Activated naive CD8-positive, alpha-beta T cell treated with anti-CD3 and anti-CD28 coated beads, Interleukin-2, amount 50 U/mL, for 16 hours (primary cell): ENCODE measurements at places on chromosomes 11 and 22.

DNA sequence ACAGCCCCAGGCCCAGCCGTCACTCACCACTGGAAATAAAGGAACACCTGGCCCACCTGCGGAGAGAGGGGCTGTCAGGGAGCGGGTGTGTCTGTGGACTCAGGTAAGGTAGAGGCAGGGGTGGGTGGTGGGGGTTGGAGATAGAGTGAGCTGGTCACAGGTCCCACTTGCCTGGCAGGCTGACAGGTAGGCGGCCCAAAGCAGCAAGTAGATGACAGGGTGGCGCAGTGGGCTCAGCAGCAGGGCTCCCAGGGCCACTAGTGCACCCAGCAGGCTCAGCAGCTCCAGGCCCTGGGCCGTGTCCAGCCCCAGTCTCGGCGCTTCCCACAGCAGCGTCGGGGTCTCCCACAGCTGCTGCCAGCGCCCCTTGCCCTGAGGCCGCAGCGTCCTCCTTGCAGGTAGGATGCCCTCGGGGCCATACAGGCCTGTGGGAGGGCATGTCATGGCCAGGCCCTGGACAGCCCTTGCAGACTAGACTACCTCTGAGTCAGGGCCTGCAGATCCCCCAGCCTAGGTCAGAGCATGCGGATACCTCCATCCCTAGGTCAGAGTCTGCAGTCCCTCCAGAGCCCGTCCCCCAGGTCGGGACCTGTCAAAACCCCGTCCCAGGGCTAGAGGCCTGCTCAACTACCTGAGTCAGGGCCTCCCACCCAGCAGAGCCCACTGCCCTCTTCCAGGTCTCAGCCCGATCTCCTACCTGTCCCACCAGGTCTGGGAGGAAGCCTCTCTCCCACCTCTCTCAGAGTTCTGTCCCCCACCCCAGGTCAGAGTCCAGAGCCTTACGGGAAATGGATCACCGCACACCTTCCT, 686 bp downstream of the LMF2 start:
- no peak for DNase-seq

DNA sequence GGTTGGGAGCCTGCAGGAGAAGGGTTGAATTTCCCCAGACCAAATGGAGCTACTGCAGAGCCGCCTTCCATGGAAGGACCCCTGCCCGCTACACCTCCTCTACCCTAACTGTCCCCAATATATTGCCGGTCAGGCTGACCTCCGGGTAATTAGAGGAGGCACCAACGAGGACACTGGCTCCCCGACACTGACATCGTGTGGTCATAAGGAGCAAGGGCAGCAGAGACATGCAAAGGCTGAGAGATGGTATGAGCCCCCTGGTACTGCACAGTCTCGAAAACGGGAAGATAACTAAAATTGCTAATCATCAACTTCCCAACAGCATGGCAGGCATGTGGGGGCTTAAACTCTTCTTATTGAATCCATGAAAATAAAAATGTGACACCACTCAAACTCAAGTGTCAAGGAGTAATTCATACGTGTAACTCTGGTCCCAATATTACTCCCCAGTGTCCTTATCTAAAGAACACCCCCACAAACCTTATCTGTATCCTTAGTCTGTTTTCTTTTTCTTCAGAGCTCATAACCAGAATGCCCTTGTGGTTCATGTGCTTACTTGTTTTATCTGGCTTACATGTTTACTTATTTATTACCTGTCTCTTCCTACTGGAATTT, 4.4 kb downstream of the CAVIN3 start:
- no peak for DNase-seq

GRCh38 chr22:36470994-36471331, 10.5 kb downstream of the TXN2 start:
- no peak for DNase-seq

DNA sequence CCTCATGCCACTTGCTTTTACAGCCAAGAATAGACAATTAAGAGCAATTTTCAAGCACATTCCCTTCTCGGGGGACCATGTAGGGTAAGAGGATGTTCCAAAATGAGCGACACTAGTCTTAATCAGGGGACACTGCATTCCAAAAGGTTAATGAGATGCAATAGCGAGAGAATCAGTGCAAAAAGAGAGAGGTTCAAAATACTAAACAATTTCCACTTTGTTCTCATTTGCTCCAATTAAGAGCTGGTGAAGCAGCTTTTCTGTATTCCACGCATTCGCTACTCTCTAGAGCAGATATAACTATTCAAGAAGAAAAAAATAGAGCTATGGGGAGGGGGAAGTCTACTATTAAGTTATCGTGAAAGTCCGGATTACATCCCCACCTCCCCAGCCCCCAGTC, 811 bp downstream of the LRRC4C start:
- no peak for DNase-seq

DNA sequence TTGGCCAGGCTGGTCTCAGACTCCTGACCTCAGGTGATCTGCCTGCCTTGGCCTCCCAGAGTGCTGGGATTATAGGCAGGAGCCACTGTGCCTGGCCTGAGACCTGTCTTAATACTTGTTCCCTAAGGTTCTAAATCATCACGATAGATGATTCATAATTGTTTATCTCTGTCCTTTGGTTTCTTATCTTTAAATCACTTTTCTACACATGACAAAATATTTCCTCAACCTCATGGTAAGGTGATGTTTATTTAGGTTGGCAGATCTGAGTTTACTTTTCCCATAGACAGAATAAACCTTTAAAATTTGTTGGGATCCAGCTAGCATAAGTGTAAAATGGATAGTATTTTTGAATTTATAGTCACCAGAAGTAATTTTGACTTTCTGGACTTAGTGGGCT, 3.5 kb downstream of the PSMD13 start:
- DNase-seq: no peak

GRCh38 chr22:46367707-46368191, 32.2 kb downstream of the TRMU start:
- peak; percentile 44 for DNase-seq

DNA sequence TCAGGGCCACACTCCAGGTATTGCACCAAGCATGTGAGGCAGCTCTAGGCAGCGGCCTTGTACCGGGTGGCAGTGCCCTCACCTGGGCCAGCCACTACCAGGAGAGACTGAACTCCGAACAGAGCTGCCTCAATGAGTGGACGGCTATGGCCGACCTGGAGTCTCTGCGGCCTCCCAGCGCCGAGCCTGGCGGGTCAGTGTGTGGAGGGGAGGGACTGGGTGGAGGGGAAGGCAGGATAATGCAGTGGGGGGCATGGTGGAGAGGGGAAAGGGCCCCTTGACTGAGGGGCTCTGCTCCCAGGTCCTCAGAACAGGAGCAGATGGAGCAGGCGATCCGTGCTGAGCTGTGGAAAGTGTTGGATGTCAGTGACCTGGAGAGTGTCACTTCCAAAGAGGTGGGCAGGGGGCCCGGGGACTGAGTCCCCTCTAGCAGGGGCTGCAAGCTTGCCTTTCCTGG, 4.2 kb downstream of the SSH3 start:
- DNase-seq: no peak

DNA sequence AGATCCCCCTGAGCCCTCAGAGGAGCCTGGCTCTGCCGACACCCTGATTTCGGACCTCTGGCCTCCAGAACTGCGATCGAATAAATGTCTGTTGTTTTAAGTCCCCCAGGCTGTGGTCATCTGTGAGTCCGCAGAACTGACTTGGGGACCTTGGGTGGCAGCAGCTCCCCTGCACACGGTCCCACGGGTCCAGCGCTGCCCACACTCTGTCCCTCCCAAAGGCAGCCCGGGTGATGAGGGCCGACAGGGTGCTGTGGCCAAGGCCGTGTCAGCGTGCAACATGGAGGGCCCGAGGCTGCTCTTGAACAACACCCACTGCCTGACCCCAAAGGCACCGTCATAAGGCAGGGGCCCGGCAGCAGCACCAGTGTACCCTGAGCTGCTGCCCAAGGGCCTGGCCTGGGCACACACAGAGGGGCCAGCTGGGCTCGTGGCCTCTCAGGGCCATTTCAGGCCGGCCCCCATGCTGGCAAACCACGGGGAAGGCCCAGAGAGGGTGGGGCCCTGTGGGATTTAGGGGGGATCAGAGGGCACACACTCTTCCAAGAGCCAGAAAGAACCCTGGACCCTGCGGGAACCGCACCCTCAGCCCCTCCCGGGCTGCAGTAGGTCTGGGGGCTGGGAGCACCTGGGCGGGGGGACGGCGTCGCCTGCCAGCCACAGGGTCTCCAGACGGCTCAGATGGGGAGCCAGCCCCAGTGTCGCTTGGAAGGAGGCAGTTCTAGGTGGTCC, 77.1 kb upstream of the PRR5 start:
- no peak for DNase-seq
